ENCODE measurements at places on chromosomes 1 and 21. TPM values are rescaled to one million over a fixed set of nuclear protein-coding genes. Genes with fewer than 3 reads are reported as not detected.
A peak's percentile ranks its signal among the peaks of the same experiment; 100 is the strongest.

Gene AMY1C
- not detected for total RNA-seq

Gene IRF6
- total RNA-seq = 99.4 TPM

Gene KLHDC7A
- total RNA-seq = not detected

Gene UBASH3A
- not detected for total RNA-seq

Gene IPO9
- total RNA-seq = 23.2 TPM

Gene SMPDL3B
- total RNA-seq = not detected

- H3K4me3 ChIP-seq = no peak overlapping the region
- no peaks in the 10 kb centered on the region for H3K27me3 ChIP-seq
- no peak for DNase-seq
Observed at GRCh38 chr1:28976248-28976647, 61.9 kb downstream of the EPB41 start.

- H3K27me3 ChIP-seq = no peaks in the 10 kb centered on the region
- H3K4me1 ChIP-seq = no peaks in the 10 kb centered on the region
- no peak overlapping the region for H3K27ac ChIP-seq
Observed at GRCh38 chr1:241736387-241736786, 84.3 kb downstream of the WDR64 start.

DNA sequence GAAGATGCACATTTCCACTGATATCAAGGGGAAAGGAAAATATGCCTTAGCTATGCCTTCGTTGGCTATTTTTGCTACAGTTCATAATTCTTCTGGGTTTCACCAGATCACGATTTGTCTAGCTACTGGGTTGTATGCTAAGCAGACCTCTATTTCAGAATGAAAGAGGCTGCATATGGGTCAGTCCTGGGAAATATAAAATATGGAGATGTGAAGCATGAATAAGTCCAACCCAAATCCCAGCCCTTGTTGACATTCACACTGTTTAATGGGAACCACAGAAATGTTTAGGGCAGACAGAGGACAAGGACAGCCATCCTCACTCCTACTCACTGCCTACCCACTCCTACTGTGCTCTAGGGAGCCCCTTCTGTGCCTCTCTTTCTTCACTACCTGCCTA is 343.2 kb upstream of the CAMK1G start:
- no peak overlapping the region for H3K4me3 ChIP-seq
- no peaks in the 10 kb centered on the region for H3K4me1 ChIP-seq
- H3K36me3 ChIP-seq = no peaks in the 10 kb centered on the region
- no peaks in the 10 kb centered on the region for H3K27me3 ChIP-seq

DNA sequence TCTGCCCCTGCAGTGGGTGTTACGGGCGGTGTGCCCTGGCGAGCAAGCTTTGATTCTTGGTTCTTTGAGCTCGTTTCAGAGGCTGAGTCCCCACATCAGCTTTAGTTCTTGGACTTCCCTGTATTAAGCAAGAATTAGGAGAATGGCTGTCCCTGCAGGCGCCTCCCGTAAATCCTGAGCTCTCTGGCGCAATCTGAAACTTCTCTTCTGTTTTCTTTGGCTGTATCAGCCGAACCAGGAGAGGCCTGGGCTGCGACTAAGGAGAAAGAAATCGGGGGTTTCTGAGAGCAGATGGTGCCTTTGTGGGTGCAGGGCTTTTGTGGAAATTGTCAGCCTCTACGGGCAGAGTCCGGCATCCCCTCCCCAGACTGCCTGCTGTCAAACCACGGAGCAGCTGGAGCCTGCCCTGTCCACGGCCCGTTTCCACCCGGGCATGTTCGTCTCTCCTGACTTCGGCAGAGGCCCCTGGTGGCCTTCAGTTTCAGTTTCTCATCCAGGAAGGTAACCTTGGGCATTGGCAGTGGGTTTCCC is 17.9 kb downstream of the CSTB start:
- H3K36me3 ChIP-seq = peaks cover 63% of the 10 kb centered on the region
- no peak for DNase-seq
- H3K27me3 ChIP-seq = no peaks in the 10 kb centered on the region
- H3K27ac ChIP-seq = no peak overlapping the region
- H3K4me3 ChIP-seq = peak overlapping the region; percentile 26

GRCh38 chr1:196891251-196891650 is 3.4 kb downstream of the CFHR4 start:
- H3K4me1 ChIP-seq = no peaks in the 10 kb centered on the region
- no peak for DNase-seq
- no peaks in the 10 kb centered on the region for H3K27me3 ChIP-seq
- H3K4me3 ChIP-seq = no peak overlapping the region
- no peak overlapping the region for H3K27ac ChIP-seq
- no peaks in the 10 kb centered on the region for H3K36me3 ChIP-seq

DNA sequence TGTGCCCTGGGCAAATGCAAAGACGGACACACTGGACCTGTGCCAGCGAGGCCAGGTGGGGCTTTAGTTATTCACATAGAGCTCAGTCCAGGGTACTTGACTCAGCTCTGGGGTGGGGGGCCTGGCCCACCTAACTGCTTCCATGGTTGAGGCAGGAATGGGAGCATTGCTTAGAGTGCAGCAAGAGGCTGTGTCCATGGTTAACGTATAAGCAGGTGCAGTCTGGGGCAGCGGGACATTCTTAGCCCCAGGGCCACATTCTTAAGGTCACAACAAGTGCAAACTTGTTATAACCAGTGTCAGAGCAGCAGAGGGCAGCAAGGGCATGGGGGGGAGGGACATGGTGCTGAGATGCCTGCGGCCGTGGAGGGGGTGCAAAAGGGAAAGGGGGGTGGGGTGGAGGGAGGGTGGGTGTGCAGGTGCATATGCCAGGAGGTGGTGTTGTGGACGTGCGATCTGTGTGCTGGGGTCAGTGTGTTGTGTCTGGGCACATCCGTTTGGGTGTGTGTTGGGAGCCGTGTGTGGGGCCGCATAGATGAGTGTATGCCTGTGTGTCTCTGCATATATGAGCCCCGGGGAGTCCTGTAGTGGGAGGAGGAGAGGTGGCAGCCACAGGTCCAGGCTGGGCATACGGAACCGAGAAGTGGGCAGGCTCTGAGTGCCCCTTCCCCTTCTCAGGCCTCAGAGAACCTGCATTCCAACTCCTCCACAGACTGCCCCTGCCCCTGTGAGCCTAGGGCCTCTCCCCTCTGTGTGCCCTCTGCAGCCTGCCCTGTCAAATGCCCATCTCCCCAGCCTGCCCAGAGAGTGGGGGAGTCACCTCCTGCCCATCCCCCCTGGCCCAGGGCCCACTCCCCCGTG is 8.4 kb downstream of the KCNJ10 start:
- DNase-seq = no peak
- no peak overlapping the region for H3K27ac ChIP-seq
- no peak overlapping the region for H3K4me3 ChIP-seq
- H3K4me1 ChIP-seq = peaks cover 14% of the 10 kb centered on the region
- H3K27me3 ChIP-seq = no peaks in the 10 kb centered on the region

DNA sequence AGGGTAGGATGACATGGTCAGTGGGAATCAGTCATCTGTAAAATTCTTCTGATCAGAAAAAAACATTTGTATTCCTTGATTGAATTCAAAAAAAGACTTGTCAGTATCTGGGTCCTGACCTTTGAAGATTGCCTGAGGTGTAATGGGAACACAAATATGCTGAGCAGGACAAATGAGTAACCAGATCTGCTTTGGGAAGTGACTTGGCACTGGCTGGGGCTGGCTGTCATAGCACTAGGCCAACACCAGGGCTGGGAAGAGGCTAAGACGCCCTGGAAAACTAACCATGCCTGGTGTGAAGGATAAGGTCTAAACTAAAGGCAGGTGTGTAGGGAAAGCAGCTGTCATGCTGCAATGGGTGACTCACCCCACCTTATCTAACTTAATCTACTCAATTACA is 452.9 kb upstream of the BEND5 start:
- DNase-seq = no peak
- no peaks in the 10 kb centered on the region for H3K36me3 ChIP-seq
- no peaks in the 10 kb centered on the region for H3K4me1 ChIP-seq
- H3K4me3 ChIP-seq = no peak overlapping the region
- H3K27ac ChIP-seq = no peak overlapping the region

DNA sequence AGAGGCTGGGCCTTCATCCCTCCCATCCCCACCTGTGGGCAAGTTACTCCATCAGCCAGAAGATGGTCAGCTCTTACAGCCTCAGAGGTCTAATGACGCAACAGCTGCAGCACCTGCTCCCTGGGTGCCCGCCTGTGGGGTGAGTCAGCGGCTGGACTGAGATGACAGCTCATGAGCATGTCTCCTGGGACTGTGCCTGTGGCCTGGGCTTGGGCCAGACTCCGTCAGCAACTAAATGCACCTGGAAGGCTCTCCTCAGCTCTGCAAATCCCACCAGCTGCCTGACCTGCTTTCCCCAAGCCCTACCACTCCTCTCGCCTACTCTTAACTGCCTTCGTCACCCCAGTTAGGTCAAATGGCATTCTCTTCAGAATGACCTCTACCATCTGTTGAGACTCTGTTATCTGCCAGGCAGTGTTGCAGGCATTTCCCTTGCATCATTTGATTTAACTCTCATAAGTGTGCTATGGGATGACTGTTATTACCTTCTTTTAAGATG is 47.7 kb downstream of the ETS2 start:
- H3K4me1 ChIP-seq = peaks cover 24% of the 10 kb centered on the region
- H3K36me3 ChIP-seq = no peaks in the 10 kb centered on the region
- H3K27ac ChIP-seq = no peak overlapping the region
- no peaks in the 10 kb centered on the region for H3K27me3 ChIP-seq
- H3K4me3 ChIP-seq = no peak overlapping the region

- no peak for DNase-seq
- no peaks in the 10 kb centered on the region for H3K36me3 ChIP-seq
- H3K27ac ChIP-seq = no peak overlapping the region
- H3K4me3 ChIP-seq = no peak overlapping the region
Observed at GRCh38 chr1:226600254-226600653, 51.7 kb downstream of the STUM start.

- H3K27ac ChIP-seq = no peak overlapping the region
- no peaks in the 10 kb centered on the region for H3K4me1 ChIP-seq
- H3K4me3 ChIP-seq = no peak overlapping the region
Observed at GRCh38 chr1:109271458-109271857, 11.5 kb downstream of the PSRC1 start.

GRCh38 chr21:46437096-46437498 is 21.6 kb upstream of the DIP2A start:
- no peak overlapping the region for H3K27ac ChIP-seq
- H3K36me3 ChIP-seq = peaks cover 89% of the 10 kb centered on the region
- DNase-seq = no peak
- no peaks in the 10 kb centered on the region for H3K27me3 ChIP-seq

- H3K27ac ChIP-seq = no peak overlapping the region
- no peaks in the 10 kb centered on the region for H3K27me3 ChIP-seq
- no peaks in the 10 kb centered on the region for H3K4me1 ChIP-seq
- no peak overlapping the region for H3K4me3 ChIP-seq
- H3K36me3 ChIP-seq = no peaks in the 10 kb centered on the region
Observed at GRCh38 chr21:28418726-28419514, 573.8 kb downstream of the LTN1 start.

Measured in heart left ventricle (tissue), 16 donors.